ENCODE measurements at places on chromosomes 12 and 14.

DNA sequence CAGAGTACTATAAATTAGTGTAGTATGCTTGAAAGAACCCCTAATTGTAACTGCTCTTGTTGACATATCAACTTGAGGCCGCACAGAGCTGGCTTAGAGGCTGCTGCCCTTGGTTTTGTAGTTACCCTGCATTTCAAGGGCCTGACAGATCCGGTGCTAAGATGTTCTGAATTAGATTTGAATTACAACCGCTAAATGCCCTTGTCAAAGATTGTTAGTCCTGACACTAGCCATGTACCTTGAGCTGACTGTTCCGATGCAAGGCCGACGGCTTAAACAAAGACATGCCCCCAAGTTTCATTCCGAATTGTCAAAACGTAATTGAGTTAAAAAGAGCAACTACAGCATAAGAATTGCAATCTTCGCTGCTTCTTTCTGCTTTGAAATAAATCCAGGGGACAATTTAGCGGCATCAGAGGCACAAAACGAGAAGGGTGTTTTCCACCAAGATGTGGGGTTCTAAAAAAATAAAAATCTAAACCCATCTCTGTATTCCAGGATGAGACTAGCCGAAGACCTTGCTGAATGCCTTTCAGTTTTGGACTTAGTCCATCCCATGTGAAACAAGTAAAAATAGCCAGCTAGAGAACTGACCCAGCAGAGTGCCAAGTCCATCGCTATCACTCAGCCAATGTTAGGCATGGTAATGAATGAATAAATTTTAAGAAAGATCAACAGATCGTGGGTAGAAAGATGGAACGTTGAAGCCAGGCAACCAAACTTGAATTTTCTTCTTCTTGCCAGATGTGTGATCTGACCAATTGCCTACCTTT is 148.7 kb downstream of the DICER1 start:
- DNase-seq = no peak

DNA sequence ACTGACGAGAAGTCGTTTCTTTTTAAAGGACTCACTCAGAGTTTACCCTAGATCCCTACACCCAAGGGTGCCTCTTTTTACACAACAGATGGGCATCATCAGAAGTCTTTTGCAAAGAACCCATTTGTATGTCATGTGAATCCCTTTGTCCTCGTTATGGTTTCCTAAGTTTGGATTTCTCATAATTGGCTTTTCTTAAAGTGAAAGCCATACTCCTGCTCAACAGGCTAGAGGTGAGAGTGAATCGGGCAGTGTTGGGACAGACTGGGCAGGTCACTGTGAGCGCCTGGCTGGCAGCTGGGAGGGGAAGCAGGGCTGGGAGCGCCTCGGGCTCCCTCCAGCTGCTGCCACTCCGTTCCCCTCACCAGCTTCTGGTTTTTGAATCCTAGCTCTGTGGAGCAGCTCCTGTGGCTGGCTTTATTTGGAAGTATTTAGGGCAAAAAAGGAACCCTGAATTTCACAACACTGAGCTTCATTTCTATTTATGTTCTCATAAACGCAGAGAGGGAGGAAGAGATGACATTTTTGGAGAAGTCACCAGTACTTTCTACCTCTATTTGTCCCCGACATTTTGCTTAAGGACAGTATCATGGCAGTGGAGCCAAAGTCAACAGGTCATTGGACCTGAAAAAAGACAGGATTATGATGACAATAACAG is 63.8 kb upstream of the ACTN1 start:
- DNase-seq = peak; percentile 45

DNA sequence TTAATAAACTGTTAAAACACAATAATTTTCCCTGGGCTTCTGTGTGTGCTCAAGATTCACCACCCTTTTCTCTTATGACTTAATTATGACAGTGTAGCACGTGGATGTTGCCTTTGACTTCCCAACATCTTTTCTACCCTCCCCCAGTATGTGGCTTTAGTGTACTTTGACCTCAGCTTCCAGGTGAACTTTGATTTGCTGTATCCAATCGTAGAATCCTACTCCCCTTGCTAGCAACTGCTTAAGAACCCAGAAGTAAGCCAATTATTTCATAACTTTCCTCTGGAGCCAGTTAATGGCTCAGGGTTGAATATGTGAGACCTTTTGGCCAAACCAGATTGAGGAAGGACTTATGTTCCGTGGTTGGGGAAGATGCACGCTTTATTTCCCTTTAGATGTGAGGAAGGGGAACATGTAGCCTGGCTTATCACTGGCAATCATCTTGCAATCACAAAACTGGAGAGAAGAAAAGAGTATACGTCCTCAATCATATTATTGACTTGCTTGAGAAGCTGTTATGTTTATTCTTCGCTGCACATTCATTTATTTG is 259.6 kb upstream of the ATP2B1 start:
- DNase-seq = no peak

GRCh38 chr12:70839544-70839943 is 81.0 kb downstream of the PTPRR start:
- DNase-seq = no peak

DNA sequence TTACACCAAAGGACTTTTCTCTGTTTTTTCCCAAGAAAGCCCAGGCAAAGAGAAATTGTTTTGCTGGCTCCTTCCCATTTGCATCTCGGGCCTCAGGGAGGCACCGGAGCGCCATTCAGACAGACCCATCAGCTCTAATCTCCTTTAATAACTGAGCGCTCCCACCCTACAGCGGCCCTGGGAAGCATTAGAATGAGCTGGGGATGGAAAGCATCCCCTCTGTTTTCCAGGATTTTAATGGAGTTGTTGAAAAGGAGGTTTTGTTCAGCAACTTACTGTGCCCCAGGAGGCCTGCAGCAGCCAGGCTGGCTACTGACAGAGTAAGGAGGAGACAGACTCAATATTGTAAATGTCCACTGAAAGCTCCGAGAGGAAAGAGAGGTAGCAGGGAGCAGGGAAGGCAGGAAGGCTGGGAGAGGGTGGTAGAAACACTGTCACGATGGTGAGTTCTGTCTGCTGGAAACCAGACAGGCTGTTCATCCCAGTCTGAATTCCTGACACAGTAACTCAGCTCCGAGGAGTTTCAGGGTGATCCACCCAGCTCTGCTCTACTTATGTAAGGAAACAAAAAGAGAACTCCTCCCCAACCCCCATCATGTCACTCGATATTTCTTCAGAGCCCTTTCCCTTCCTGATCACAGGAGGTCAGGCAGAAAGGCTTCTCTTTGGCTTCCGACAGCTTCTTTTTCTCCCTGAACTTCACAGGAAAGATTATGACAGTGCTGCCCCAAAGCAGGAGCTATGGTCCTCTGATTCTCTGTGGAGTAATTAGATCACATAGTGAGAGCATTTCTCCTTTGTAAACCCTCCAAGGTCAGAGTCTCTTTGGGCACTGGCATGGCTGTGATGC is 62.5 kb upstream of the TMEM132D start:
- no peak for DNase-seq

DNA sequence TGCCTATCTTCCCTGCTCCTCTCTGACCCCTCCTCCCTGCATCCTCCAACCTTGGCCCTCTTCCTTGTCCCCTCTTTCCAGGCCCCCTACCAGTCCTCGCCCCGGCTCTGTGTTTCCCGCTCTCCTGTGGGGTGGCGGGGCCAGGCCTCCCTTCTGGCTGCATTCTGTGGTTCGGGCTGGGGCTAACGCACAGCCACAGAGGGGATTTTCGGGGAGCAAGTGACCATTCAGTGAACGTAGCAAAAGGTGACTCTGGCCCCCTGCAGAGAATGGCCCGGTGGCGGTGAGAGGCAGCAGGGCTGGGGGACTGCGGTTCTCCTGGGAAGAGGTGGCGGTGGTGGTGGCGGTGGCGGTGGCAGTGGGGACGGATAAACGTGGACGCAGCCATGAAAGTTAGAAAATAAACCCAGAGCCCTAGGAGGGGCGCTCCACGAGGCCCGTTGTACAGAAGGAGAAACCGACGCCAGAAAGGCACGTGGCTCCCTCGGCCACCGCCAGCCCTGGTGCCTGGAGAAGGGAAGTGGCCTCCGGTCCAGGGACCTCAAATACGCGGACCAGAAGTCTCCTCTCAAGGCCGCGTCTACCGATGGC is 269.6 kb downstream of the ADGRD1 start:
- no peak for DNase-seq

- DNase-seq = peak; percentile 67
Observed at GRCh38 chr14:37150414-37150813, 22.0 kb downstream of the SLC25A21 start.

- no peak for DNase-seq
Observed at GRCh38 chr12:92234533-92234932, 88.9 kb upstream of the BTG1 start.
